Gastroesophageal sphincter (tissue), 4 donors: ENCODE measurements at places on chromosomes 13 and 19.

GRCh38 chr13:49997955-49998354 lies 1.1 kb downstream of the TRIM13 start:
- no peak for ATAC-seq

DNA sequence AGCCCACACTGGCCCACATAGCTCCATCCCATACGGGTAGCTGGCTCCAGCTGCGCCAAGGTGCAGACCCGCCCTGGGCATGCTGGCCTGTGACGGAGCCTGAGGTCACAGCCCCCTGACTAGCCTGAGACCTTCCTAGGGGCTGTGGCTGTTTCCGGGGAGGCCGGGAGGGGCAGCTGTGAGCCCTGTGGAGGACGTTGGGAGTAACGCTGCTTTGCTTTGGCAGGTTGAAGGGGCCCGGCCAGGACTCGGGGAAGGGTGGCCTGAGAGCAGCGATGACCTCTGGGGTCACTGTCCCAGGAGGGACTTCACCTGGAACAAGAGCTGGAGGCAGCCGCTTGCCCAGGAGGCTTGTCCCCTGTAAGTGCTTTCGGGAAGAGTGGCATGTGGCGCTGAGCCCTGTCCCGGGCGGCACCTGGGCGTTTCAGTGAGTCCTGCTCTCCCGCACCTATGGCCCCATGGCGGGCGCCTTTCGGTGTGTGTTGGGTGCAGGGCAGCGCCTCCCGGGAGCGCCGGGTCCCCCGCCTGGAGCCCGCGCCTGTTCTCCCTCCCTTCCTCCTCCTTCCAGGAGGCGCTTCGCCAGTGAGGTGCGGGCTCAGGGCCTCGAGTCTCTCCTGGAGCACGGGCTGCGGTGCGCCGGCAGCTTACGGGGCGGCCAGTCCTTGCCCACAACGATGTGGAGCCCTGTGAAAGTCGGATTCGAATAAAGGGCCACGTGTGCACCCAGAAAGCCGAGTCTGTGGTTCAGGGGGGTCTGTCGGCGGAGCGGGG lies 1.1 kb upstream of the FAM174C start:
- ATAC-seq: no peak

DNA sequence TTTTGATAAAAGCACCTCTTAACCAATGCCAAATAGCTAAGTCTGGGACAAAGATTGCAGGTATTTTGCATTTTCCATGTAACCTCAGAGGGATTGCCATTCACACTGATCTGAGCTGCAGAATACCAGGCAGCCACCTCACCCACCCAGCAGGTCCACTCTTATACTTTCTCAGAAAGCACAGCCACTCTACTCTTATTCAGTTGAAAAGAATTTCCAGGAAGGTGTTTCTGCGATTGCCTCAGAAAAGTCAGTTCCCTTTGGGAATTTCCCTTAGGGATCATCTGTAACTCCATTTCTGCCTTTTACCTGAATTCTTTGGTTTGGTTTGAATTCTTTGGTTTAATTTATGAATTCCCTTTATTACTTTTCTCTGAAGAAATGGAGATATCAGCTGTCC lies 904 bp upstream of the ALOX5AP start:
- ATAC-seq: no peak

DNA sequence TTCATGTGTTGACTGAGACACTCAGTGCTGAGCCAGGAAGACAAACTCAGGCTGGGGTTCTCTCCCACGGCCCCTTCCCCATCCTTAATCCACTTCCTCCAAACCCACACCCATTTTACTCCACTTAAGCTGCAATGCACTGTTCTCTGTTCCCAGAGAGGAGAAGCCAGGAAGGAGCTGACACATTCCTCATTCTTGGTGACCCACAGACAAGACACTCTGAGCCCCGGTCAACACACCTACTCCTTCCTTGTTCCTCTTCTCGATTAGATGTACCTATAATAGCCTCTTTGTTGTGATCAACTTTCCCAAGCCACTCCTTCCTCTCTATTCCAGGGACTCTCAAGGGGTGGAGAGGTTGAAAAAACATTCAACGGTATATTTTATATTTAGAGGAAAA lies 47.1 kb downstream of the INSR start:
- no peak for ATAC-seq

GRCh38 chr19:57566396-57567265 lies 7.0 kb upstream of the ZNF550 start:
- ATAC-seq: no peak

DNA sequence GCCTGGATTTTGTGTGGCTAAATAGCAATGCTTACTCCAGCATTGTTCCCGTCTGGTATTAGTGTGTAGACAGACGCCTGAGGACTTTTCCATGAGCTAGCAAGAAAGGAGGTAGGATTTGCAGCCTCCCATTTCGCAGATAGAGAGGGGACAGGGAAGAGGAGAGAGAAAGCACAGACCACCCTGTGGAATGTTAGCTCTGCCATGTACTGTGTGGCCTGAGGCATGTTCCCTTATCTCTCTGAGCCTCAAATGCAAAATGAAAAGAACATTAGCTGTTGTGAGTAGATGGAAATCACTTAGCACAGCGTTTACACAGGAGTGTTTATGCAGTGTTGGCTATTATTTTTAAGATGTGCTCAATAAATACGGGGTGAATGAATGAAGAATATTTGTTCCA lies 45.5 kb downstream of the OLFM4 start:
- ATAC-seq: no peak

DNA sequence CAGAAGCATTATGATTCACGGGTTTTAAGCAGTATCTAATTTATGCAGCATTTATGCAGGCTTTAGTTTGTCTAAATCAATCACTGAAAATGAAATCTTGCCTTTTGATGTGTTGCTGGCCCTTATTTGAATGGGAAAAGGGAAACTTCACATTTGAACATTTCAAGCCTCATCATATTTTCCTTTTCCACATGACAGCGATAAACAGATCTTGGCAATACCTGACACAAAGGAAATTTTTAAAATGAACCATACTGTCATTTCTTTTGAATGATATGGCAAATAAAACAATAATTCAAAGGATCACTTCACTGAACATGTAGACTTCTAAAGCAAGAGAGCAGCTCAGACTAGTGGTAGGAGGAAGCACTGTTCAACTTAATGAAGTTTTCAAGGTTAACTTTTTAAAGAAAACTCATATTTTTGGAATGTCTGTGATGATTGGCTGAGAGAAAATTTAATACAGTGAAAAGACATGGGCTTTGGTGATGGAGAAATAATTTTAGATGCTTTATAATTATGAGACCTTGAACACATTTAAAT lies 198.1 kb downstream of the OXGR1 start:
- ATAC-seq: no peak

- ATAC-seq: no peak
These were observed 7.1 kb upstream of the ZNF134 start for GRCh38 chr19:57606931-57607330.
